Neural progenitor cell (in vitro differentiated cells): ENCODE measurements at places on chromosomes 16 and 17. TPM values are rescaled to one million over a fixed set of nuclear protein-coding genes. Genes with fewer than 3 reads are reported as not detected.

C17orf100 gene
- total RNA-seq, result 3.8 and 3.9 TPM in 2 replicates

OR3A2 gene
- total RNA-seq, result 0.15 TPM in 1 of 2 replicates, not detected in the other

OR1A1 gene
- total RNA-seq, result not detected in 2 replicates

C16orf46 gene
- total RNA-seq, result 1.7 and 2.5 TPM in 2 replicates

KRTAP1-5 gene
- not detected in 2 replicates for total RNA-seq

ITGAL gene
- total RNA-seq, result not detected in 2 replicates

KCNH6 gene
- 0.03 TPM in 1 of 2 replicates, not detected in the other for total RNA-seq

ACAP1 gene
- total RNA-seq, result 0.65 and 2.7 TPM in 2 replicates

GRCh38 chr16:81447383-81448101, 2.9 kb downstream of the CMIP start:
- H3K36me3 ChIP-seq, result no peaks in the 10 kb centered on the region
- H3K27me3 ChIP-seq, result peaks cover 15% of the 10 kb centered on the region
- H3K4me1 ChIP-seq, result peaks cover 35% of the 10 kb centered on the region
- no peak overlapping the region for H3K27ac ChIP-seq
- H3K4me3 ChIP-seq, result peak overlapping the region; percentile 74

DNA sequence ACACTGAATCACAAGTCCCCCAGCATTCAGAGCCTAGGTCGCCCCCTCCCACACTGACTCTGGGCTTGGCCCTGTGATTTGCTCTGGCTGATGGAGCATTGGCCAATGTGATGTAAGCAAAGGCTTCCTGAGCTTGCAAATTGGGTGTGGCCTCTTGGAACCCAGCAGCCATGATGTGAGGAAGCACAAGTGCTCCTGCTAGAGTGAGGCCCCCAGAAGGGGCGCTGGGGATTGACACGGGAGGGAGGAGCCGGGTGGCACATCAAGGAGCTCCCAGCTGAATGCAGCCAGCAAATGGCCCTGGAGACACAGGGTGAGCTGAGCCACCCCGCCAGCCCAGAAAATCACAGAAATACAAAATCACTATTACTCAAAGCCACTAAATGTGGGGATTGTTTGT, 308.5 kb downstream of the C16orf95 start:
- no peak for DNase-seq
- no peaks in the 10 kb centered on the region for H3K4me1 ChIP-seq
- H3K27me3 ChIP-seq, result no peaks in the 10 kb centered on the region
- no peak overlapping the region for H3K4me3 ChIP-seq

- H3K36me3 ChIP-seq, result no peaks in the 10 kb centered on the region
- DNase-seq, result no peak
- no peak overlapping the region for H3K27ac ChIP-seq
- peaks cover 19% of the 10 kb centered on the region for H3K27me3 ChIP-seq
These were observed 21.5 kb downstream of the GRB7 start for GRCh38 chr17:39759204-39759603.

DNA sequence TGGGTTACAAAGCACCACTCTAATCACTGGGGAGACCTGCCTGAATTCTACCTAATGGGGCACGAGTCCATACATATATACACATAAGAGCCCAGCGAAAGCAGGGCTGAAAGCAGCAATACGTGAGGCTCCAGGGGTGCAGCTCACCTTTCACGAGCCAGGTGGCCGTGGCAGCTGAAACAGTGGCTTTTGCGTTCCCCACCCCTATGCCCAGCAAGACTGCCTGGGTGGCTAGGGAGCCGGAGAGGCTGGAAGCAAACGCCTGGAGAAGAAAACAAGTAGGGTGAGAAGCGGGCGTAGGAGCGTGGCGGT, 618 bp downstream of the RUSF1 start:
- DNase-seq, result no peak
- peak overlapping the region; percentile 96 for H3K4me3 ChIP-seq
- H3K36me3 ChIP-seq, result no peaks in the 10 kb centered on the region
- peaks cover 13% of the 10 kb centered on the region for H3K4me1 ChIP-seq
- peak overlapping the region; percentile 11 for H3K27ac ChIP-seq

DNA sequence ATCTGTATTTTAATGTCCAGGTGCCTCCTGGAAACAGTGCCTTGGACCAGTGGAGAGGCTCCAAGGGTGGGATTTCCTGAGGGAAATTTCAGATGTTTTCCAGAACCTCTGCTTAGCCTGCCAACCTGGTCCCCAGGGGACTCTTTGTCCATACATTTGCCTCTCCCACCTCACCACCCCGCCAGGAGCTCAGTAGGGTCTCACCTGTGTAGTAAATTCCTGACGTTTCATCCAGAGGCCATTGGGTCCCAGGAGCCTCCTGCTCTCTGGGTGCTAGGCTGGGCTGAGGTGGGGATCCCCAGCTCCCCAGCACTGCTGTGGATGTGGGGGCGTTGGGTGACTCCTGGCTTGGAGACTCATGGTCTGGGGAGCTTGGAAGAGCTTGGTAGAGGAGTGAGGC, 2.7 kb downstream of the NLRP1 start:
- no peaks in the 10 kb centered on the region for H3K4me1 ChIP-seq
- no peaks in the 10 kb centered on the region for H3K36me3 ChIP-seq
- no peaks in the 10 kb centered on the region for H3K27me3 ChIP-seq
- no peak overlapping the region for H3K4me3 ChIP-seq

- H3K27ac ChIP-seq, result no peak overlapping the region
- no peak overlapping the region for H3K4me3 ChIP-seq
- no peaks in the 10 kb centered on the region for H3K36me3 ChIP-seq
- H3K4me1 ChIP-seq, result no peaks in the 10 kb centered on the region
These were observed 207.7 kb downstream of the LAT start for GRCh38 chr16:29192329-29193247.

DNA sequence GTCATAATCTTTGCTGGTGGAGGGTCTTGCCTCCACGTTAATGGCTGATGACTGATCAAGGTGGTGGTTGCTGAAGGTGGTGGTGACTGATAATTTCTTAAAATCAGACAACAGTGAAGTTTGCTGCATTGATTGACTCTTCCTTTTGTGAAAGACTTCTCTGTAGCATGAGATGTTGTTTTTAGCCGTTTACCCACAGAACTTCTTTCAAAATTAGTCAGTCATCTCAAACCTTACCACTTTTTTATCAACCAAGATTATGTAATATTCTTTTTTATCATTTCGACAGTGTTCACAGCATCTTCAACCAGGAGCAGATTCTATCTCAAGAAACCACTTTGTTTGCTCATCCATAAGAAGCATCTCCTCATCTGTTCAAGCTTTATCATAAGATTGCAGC, 5.9 kb downstream of the UQCRC2 start:
- H3K27ac ChIP-seq, result no peak overlapping the region
- no peaks in the 10 kb centered on the region for H3K27me3 ChIP-seq
- H3K4me3 ChIP-seq, result no peak overlapping the region
- peaks cover 14% of the 10 kb centered on the region for H3K36me3 ChIP-seq

GRCh38 chr16:2388875-2389433, 40.3 kb upstream of the CCNF start:
- no peaks in the 10 kb centered on the region for H3K27me3 ChIP-seq
- DNase-seq, result no peak
- H3K27ac ChIP-seq, result no peak overlapping the region
- H3K4me3 ChIP-seq, result no peak overlapping the region

- H3K36me3 ChIP-seq, result no peaks in the 10 kb centered on the region
- H3K27ac ChIP-seq, result no peak overlapping the region
- no peaks in the 10 kb centered on the region for H3K27me3 ChIP-seq
These were observed 42.9 kb upstream of the TEKT3 start for GRCh38 chr17:15384142-15384787.

DNA sequence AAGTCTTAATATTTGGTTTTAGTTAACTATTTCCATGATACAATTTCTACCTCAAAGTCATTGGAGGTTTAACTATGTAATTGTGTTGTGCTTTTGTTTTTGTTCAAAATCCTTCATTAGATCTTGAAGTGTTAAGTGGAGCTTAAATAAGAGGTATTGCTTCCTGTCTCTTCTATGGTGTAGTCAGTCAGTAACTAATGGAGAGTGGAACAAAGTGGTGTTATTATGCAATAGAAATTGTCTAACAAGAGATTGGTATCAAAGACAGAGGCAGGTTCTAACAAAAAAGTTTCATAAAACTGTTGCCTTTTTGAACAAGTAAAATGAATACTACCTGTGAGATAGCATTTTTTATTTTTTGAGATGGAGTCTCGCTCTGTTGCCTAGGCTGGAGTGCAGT, 45.2 kb downstream of the GRB7 start:
- H3K36me3 ChIP-seq, result no peaks in the 10 kb centered on the region
- no peaks in the 10 kb centered on the region for H3K27me3 ChIP-seq
- no peak overlapping the region for H3K27ac ChIP-seq
- H3K4me1 ChIP-seq, result peaks cover 5% of the 10 kb centered on the region
- DNase-seq, result no peak

DNA sequence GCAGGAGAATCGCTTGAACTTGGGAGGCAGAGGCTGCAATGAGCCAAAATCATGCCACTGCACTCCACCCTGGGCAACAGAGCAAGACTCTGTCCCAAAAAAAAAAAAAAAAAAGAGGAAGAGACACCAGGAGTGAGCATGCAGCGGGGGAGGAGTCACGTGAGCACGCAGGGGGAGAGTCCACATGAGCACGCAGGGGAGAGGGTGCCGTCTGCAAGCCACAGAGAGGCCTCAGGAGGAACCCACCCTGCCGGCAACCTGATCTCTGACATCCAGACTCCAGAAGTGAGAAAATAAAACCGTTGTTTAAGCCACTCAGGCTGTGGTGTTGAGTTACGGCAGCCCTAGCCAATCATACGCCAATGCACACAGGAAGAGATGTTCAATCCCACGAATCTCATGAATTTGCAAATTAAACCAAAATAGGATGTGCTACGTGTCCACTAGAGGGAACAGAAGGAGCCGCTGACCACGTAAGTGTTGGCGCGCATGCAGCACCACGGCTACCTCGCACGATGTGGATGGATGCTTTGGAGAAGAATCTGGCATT, 42.2 kb downstream of the CCDC57 start:
- H3K36me3 ChIP-seq, result no peaks in the 10 kb centered on the region
- no peak for DNase-seq
- peaks cover 21% of the 10 kb centered on the region for H3K4me1 ChIP-seq
- peaks cover 35% of the 10 kb centered on the region for H3K27me3 ChIP-seq

DNA sequence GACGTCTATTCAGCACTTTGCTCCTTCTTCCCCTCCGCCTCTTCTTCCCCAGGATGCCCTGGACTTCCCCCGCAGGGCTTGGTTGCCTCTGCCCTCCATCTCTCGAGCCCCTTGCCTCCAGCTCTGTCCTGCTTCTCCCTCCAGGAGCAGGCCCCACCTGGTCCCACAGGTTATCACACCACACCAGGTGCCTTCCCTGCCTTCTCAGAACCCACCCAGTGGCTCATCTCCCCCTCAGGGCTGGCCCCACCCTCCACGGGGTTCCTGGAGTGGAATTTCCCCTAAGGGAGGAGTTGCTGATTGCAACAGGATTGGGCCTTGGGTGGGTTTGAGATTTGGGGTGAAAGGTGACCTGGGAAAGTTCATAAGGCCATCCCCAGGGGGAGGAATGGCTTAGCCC, 49.0 kb upstream of the TAC4 start:
- no peak for DNase-seq
- peaks cover 59% of the 10 kb centered on the region for H3K27me3 ChIP-seq
- no peak overlapping the region for H3K4me3 ChIP-seq
- no peaks in the 10 kb centered on the region for H3K36me3 ChIP-seq

DNA sequence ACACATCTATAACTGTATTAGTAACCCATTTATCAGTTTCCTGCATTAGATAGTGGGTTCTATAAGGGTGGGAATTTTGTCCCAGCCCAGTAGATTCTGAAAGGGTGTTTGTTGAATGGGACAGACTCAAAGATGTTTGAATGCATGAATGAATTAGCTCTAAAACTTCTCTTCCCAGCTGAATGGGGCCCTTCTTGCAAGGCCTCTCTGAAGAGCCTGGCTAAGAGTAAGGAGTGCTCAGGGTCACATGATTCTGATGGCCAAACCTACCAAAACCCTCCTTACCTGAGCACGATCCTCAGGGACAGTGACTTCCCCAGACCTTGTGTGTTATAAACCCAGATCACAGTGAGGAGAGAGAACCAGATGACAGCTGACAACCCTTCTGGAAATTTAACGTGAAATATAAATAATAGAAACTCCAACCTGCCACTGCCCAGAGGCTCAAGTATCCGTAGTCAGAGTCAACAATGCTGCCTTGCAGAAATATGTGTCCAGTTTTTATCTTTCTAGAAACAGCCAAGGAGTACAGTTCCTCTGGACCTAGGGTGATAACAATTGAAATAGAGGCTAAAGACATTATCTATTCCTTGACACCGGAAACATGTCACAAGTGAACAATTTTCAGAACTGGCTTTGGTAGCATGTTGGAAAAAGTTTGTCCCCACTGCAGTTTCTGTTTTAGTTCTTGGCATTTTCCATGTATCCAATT, 268.9 kb upstream of the MAF start:
- H3K4me3 ChIP-seq, result no peak overlapping the region
- H3K27ac ChIP-seq, result no peak overlapping the region
- no peak for DNase-seq
- H3K27me3 ChIP-seq, result no peaks in the 10 kb centered on the region

- no peaks in the 10 kb centered on the region for H3K4me1 ChIP-seq
- H3K36me3 ChIP-seq, result no peaks in the 10 kb centered on the region
- no peak overlapping the region for H3K4me3 ChIP-seq
- H3K27me3 ChIP-seq, result no peaks in the 10 kb centered on the region
- no peak for DNase-seq
- H3K27ac ChIP-seq, result no peak overlapping the region
These were observed 10.2 kb upstream of the KRT20 start for GRCh38 chr17:40895106-40895730.

- H3K4me1 ChIP-seq, result no peaks in the 10 kb centered on the region
- DNase-seq, result no peak
- H3K4me3 ChIP-seq, result no peak within 1 kb of the TSS
- no peak within 1 kb of the TSS for H3K27ac ChIP-seq
These were observed at the start of gene HOXB6 for GRCh38 chr17:48604770-48605329. Gene HOXB6, minus strand, starts transcription at chr17:48604986. Its CDS starts 6,836 bp downstream, at chr17:48598150.

DNA sequence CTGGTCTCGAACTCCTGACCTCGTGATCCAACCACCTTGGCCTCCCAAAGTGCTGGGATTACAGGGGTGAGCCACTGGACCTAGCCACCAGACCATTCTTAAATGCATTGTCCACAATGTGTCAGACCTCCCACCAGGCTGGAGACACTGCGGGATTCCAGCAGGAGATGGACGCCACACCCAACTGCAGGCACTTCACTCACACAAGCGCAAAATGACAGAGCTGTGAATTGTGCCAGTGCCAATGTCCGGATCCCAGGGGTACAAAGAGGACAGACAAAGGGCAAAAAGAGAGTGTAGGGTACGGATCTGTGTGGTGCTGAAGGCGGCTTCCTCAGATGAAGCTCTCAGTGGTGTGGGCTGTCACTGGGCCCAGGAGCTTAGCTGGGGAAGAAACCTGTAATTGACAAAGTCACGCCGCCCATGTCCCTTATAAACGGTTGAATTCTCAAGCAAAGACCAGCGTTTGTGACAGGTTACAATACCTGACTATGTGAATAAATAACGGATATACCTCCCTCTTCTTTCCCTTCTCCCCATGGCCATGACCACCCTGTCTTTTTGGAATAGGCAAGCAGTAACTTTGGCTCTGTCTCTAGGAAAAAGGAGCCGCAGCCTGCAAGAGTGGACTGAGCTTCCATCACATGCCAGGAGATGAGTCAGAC, 40.0 kb downstream of the HS3ST3A1 start:
- H3K4me1 ChIP-seq, result no peaks in the 10 kb centered on the region
- H3K4me3 ChIP-seq, result no peak overlapping the region
- no peaks in the 10 kb centered on the region for H3K36me3 ChIP-seq
- no peak for DNase-seq
- H3K27ac ChIP-seq, result no peak overlapping the region
